ENCODE measurements at places on chromosomes 6 and 20.

GRCh38 chr6:116244284-116244683, 9.6 kb downstream of the TSPYL4 start:
- no peak for DNase-seq

- no peak for DNase-seq
These were observed 306.6 kb downstream of the EPM2A start for GRCh38 chr6:145428706-145429105.

- peak; percentile 88 for DNase-seq
These were observed 83.4 kb upstream of the NEDD9 start for GRCh38 chr6:11315743-11316437.

- DNase-seq = peak; percentile 26
These were observed 64.8 kb upstream of the BEND6 start for GRCh38 chr6:56890066-56890465.

GRCh38 chr6:48397887-48398286, 286.9 kb upstream of the PTCHD4 start:
- peak; percentile 2 for DNase-seq

GRCh38 chr6:170504479-170504878, 48.6 kb downstream of the PSMB1 start:
- no peak for DNase-seq

DNA sequence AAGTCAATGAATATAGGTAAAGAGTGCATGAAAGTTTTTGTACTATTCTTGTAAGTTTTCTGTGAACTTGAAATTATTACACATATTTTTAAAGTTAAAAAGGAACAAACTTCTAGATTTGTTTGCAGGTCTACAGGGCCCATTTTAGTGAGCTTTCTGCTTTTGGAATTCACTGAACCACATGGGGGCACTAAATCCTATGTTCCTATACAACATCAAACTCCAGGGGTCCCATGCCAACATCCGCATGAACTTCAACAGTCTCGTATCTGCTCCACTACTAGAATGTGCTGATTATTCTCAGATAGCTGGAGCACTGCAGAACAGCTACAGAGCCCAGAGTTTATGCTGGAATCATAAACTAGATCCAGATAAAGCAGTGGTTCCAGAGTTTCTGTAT, 347.9 kb upstream of the SPTLC3 start:
- peak; percentile 34 for DNase-seq

- no peak for DNase-seq
These were observed 85.8 kb upstream of the CCDC167 start for GRCh38 chr6:37585523-37585905.

GRCh38 chr6:43308990-43309477, 408 bp upstream of the CRIP3 start:
- no peak for DNase-seq

DNA sequence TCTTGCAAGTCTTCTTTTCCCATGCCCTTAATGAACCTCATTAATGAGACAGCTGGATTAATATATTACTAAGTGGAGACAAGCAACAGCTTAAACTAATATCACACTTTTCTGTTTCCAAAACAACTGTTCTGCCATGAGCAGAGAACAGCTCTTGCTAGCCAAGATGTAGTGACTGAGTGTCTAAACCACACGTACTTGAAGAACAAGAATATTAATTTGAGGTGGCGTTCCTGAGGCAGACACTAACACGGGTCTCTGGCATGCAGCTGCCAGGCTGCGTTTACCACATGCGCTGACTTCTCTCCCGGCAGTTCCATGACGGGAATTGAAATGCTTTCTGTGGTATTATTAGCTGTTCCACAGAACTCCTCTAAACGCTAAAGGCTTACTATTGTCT, 80.6 kb downstream of the FNDC1 start:
- DNase-seq = no peak

GRCh38 chr20:45408646-45409213, 641 bp downstream of the DBNDD2 start:
- no peak for DNase-seq

GRCh38 chr6:17621003-17621402, 20.9 kb downstream of the FAM8A1 start:
- no peak for DNase-seq

DNA sequence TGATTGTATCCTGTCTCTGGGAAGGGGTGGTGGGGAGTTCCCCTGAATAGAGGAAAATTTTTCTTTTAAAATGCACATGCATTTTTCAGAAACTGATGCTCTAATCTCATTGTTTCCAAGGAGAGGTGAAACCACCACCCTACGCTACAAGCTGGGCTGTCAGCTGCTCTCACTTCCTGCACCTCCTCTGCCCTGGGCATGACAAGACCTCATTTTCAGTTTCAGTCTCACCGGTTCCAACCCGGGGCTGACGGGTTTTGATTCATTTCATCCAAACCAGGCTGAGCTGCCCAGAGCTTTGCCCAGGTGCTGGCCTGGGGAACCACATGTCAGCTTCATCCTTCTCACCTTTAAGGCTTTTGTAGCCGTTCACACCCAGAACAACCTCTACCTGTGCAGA, 99.7 kb downstream of the EYA2 start:
- no peak for DNase-seq

DNA sequence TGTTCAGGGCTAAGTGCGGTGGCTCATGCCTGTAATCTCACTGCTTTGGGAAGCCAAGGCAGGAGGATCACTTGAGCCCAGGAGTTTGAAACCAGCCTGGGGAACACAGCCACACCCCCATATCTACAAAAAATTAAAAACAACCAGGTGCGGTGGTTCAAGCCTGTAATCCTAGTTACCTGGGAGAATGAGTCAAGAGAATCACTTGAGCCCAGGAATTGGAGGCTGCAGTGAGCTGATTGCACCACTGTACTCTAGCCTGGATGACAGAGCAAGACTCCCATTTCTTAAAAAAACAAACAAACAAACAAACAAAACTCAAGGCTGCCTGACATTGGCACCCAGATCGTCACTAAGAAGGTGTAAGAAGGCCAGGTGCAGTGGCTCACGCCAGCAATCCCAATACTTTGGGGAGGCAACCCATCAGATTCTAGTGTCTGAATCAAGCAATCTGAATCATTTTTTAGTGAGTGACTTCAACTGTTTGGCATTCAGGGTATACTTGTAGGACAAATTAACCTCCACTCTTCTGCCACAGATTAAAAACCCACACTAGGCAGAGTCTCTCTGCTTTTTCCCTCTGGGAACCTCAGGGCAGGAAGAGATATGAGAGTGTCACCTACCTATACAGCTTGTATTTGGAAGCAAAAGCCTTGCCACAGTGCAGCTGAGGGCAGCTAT, 6.1 kb downstream of the PLAGL2 start:
- DNase-seq = peak; percentile 51

GRCh38 chr20:63026582-63027165, 19.9 kb upstream of the BHLHE23 start:
- DNase-seq = no peak

DNA sequence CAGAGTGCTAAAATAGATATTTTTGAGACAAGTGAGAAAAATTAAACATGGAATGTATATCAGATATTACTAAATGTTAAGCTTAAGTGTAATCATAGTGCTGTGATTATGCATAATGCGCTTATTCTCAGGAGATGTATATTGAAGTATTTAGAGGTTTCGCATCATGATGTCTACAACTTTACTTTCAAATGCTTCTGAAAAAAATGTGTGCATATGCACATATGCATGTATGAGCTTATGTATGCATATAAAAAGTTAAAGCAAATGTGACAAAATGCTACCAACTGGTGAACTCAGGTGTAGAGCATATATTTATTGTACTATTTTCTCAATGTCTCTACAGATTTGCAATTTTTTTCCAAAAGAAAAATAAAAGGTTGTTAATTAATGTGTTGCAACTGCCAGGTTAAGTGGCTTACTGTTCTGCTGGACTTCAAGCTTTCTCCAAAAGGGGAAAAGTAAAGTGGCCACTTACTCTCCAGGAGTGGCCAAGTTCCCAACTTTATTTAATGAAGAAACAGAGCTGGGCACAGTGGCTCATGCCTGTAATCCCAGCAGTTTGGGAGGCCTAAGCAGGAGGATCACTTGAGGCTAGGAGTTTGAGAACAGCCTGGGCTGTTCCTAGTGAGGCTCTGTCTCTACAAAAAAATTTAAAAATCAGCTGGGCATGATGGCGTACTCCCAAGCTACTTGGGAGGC, 48.9 kb downstream of the B4GALT5 start:
- no peak for DNase-seq

DNA sequence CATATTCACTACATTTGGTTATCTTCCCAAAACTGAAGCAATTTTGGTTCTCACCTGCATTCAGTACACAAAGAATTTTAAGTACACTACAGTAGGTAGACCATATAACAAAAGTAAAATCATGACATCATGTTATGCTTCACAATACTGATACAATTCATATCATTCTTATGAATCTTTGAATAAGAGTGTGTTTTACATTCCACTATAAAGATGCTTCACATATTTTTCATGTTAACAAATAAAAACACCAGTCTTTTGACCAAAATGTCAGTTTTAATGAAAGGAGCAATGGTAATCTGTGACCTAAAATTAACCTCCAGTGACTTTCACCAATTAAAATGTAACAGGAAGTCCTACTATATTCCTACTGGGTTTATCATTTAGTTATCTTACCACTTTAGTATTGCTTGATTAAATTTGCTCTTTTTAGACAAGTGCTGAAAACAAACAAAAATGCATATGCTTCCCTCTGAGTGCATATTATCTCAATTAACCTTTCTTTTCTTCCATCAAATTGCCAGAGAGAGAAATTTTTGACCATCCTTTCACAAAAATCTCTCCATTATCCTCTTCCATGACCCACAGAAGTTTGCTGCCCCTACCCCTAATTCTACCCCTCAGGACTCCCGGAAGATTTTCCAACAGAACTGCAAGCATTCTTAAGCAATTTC, 49.3 kb downstream of the PHIP start:
- no peak for DNase-seq

DNA sequence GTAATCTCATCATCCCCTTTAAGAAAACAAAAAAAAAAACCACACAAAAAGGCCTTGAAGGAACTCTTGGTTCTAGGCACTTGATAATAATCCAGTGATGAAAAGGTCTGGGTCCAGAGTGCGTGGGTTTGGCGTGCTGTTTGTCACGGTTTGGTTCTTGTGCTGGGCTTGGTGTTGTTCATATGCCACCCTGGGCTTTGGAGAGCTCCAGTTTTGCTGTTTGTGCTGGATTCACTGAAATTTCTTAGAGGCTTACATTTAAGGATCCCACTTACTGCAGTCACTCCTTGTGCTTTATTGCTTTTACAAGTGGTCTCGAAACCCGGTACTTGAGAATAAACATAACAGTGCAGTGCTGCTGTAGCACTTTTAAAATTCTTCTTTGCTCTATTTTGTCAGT, 68.8 kb upstream of the XRN2 start:
- DNase-seq = no peak

GRCh38 chr6:74357321-74357720, 661.3 kb downstream of the CD109 start:
- DNase-seq = no peak

- DNase-seq = no peak
These were observed 1019.4 kb downstream of the EPHA7 start for GRCh38 chr6:92399911-92400310.

GRCh38 chr6:39137245-39137644, 22.3 kb upstream of the SAYSD1 start:
- peak; percentile 42 for DNase-seq

DNA sequence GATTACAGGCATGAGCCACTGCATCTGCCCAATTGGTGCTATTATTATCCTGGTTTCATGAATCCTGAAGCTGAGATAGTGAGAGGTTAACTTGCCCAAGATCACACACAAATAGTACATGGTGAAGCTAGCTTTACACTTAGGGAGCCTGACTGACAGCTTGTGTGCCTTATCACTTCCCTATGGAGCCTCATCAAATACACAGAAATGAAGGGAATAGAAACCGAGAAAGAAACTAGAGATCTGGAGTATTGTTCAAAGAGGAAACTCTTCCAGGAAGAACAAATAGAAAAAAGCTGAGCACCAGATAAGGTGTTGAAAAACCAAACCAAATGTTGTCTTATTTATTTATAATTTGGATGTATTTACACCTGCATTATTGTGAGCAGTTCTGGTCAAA, 155.0 kb upstream of the CITED2 start:
- DNase-seq = no peak

Measured in kidney tubule cell (primary cell).